ENCODE measurements at places on chromosomes 7 and 10. TPM values are rescaled to one million over a fixed set of nuclear protein-coding genes. Genes with fewer than 3 reads are reported as not detected.

The RGS10 gene
- total RNA-seq = 8.2 TPM

The SPDYE11 gene
- under 0.01 TPM for total RNA-seq

The ZNF804B gene
- total RNA-seq = 6.9 TPM

The OR2A5 gene
- not detected for total RNA-seq

The CALD1 gene
- total RNA-seq = 27.3 TPM

The PLXDC2 gene
- total RNA-seq = 10.6 TPM

The AKR1C8 gene
- not detected for total RNA-seq

The DNAJC1 gene
- total RNA-seq = 20.0 TPM

Data from frontal cortex (tissue), 4 donors.